ENCODE measurements at places on chromosomes 12 and 14. TPM values are rescaled to one million over a fixed set of nuclear protein-coding genes. Genes with fewer than 3 reads are reported as not detected.

DNA sequence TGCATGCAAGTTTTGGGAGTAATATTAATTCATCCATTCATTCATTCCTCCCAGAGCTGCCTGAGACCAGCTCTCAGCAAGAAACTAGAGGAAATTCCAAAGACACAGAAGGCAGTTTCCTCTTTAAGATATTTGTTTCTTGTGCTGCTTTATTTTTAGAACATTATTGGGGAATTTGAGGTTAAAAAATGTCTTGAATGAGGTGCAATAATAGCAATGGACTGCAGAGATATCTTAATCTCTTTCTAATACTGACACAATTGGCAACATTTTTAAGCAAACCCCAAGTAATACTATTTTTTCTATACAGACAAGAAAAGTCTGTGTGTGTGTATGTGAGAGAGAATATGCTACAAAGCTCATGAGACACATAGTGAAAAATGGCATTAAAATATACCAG lies 190.2 kb upstream of the USP15 start:
- no peak for DNase-seq
- no peak overlapping the region for H3K27ac ChIP-seq
- no peaks in the 10 kb centered on the region for H3K27me3 ChIP-seq
- no peaks in the 10 kb centered on the region for H3K36me3 ChIP-seq
- H3K4me1 ChIP-seq: no peaks in the 10 kb centered on the region

DNA sequence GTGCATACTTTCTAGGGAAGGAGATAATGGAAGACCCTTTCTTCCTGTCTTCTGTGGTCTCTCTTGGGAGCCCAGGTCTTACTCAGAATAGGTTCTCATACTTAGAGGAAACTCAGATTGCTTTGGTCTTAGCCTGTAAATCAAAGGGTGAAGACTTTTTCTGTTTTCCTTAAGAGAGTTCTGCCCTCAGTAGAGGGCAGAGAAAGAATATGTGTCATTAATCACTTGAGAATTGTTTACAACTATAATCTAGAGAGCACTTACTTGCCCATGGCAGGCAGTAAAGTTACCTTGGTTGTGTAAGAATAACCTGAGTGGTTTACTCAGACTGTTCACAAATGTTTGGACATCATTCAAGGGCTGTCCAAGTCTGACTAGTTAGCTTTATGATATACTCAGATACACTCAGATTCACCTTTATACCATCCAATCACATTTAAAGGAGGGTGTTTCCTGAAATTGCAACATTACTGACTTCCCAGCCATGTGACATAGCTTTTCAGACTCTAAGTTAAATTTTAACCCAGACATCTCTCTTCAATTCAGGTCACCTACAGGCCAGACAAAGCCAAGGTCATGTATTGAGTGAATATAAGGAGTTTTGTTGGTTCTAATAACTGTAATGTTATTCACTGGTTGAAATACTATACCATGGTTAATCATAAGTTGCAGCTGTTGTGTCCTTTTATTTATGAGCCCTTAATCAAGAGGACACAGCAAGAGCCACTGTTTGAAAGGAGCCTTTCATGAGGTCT lies 372.2 kb downstream of the RAD51B start:
- H3K36me3 ChIP-seq: no peaks in the 10 kb centered on the region
- no peaks in the 10 kb centered on the region for H3K27me3 ChIP-seq
- no peak overlapping the region for H3K4me3 ChIP-seq
- peak; percentile 37 for DNase-seq

DNA sequence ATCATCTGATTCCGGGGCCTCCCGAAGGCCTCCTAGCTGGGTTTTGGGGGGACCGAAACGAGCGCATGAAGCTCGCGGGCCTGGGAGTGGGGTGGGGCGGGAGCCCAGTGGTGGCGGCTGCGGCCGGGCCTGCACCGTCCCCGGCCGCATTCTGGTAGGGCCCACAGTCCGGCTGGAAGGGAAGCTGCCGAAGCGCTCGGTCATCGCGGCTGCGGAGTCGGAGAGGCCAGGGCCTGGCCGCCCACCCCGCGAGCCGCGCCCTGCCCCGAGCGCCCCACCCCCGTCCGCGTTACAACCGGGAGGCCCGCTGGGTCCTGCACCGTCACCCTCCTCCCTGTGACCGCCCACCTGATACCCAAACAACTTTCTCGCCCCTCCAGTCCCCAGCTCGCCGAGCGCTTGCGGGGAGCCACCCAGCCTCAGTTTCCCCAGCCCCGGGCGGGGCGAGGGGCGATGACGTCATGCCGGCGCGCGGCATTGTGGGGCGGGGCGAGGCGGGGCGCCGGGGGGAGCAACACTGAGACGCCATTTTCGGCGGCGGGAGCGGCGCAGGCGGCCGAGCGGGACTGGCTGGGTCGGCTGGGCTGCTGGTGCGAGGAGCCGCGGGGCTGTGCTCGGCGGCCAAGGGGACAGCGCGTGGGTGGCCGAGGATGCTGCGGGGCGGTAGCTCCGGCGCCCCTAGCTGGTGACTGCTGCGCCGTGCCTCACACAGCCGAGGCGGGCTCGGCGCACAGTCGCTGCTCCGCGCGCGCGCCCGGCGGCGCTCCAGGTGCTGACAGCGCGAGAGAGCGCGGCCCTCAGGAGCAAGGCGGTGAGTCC lies at the start of gene KLC1:
Gene KLC1, plus strand, starts transcription at position 528 of the 819 bp plus-strand sequence. CDS start 25,354 bp downstream, outside the sequence.
- peak within 1 kb of the TSS; percentile 98 for H3K27ac ChIP-seq
- DNase-seq: peak; percentile 54
- peaks cover 15% of the 10 kb centered on the region for H3K4me1 ChIP-seq
- peak within 1 kb of the TSS; percentile 97 for H3K4me3 ChIP-seq
- peaks cover 5% of the 10 kb centered on the region for H3K36me3 ChIP-seq

- H3K27me3 ChIP-seq: peaks cover 21% of the 10 kb centered on the region
- no peak overlapping the region for H3K27ac ChIP-seq
- H3K36me3 ChIP-seq: no peaks in the 10 kb centered on the region
- no peak for DNase-seq
- H3K4me3 ChIP-seq: no peak overlapping the region
Measured at GRCh38 chr12:21666722-21667121, 9.1 kb upstream of the LDHB start.

DNA sequence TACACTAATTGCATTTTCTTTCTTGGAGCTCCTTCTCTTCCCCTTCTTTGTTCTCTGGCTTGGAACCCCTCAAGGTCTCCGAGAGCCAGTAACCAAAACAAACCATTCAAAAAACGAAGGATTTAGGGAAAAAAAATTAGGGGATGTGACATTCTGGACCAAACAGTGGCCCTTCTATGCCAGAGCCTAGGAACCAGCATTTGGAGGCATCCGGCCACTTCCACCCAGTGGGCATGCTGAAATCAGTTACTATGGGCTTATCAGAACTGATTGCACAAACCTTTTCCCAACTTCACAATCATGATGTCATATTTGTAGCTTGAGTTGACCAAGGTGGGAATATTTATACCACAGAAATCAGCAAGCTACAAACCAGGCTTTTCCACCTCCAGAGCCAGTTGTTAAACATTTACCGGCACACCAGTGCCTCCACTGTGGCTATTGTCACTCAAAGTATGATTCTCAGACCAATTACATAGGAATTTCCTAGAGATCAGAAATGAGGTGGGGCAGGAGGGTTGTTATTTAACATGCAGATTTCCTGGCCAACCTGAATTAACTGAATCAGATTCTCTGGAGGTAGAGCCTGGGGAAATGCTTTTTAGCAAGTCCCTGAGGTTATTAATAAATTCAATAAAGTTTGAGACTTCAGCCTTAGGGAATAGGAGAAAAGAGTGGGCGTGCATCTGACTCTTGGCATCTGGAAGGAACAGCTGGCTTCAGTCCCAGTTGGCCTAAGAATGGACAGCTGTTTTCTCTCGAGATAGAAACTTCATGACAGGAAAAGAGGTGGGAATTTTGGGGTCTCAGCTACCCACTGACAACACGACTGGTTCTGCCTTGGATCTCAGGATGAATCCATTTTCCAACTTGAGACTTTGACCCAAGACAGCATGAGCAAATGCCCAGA lies 273.9 kb downstream of the ZFP36L1 start:
- peak; percentile 63 for DNase-seq
- no peaks in the 10 kb centered on the region for H3K36me3 ChIP-seq
- no peak overlapping the region for H3K27ac ChIP-seq
- H3K4me1 ChIP-seq: peaks cover 9% of the 10 kb centered on the region

DNA sequence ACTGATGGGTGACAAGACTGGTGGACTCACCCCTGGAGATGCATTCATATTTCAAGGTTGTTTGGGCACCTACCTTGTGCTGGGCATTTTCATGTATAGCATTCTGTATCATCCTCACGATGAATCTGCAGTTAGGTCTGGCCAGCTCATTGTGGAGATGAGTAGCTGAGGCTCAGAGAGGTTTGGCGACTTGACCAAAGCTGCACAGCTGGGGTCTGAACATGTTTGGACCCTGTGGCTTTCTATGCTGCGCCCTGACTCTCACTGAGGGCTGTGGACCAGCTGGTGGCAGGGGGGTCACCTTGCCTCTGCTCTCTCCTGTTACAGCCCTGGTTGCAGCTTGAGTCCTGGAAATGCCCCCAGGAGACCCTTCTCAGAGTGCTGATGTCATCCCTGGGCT lies 24.9 kb upstream of the CCDC63 start:
- DNase-seq: no peak
- H3K36me3 ChIP-seq: no peaks in the 10 kb centered on the region
- no peaks in the 10 kb centered on the region for H3K4me1 ChIP-seq

GRCh38 chr12:13749389-13749788 lies 232.0 kb downstream of the GRIN2B start:
- H3K4me1 ChIP-seq: no peaks in the 10 kb centered on the region
- H3K4me3 ChIP-seq: no peak overlapping the region
- no peak overlapping the region for H3K27ac ChIP-seq
- no peaks in the 10 kb centered on the region for H3K27me3 ChIP-seq
- H3K36me3 ChIP-seq: no peaks in the 10 kb centered on the region
- DNase-seq: no peak

GRCh38 chr12:47021298-47021697 lies 58.1 kb upstream of the PCED1B start:
- peak; percentile 95 for DNase-seq
- peaks cover 10% of the 10 kb centered on the region for H3K4me1 ChIP-seq
- H3K36me3 ChIP-seq: no peaks in the 10 kb centered on the region
- no peak overlapping the region for H3K4me3 ChIP-seq
- no peaks in the 10 kb centered on the region for H3K27me3 ChIP-seq

DNA sequence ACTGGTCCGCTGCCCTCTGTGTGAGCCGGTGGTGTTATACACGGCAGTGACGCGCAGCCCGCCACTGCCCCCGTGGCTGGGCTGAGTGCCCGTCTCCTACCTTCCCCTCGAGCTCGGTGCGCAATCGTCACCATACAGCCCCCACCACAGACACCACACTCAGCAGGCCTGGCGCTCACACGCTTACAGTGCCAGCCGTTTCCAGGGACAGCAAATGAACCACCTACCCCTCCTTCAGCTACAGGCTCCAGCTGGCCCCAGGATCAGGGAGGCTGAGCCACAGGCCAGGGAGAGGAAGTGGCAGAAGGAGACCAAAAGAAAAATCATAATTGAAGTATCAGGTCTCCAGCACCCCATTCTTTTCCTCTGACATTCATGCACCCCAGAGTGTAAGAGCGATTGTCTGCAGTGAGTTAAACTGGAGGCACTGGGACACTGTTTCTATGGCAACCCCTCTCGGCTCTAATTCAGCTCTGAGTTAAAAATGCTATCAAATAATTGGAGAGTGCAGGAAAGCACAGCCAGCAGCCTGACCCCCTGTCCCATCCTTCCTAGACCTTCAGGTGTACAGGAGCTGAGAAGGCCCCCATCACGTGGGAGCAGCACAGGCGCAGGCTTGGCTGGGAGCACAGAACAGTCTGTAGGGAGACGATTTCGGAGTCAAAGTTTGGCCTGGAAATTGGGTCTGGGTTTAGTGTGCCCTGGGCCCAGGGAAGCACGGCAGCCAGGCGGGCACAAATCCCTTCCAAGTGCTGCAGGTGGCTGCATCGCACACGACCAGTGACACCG lies 18.0 kb downstream of the LRTM2 start:
- no peak for DNase-seq
- H3K27ac ChIP-seq: no peak overlapping the region
- H3K36me3 ChIP-seq: no peaks in the 10 kb centered on the region
- no peaks in the 10 kb centered on the region for H3K4me1 ChIP-seq
- no peak overlapping the region for H3K4me3 ChIP-seq

DNA sequence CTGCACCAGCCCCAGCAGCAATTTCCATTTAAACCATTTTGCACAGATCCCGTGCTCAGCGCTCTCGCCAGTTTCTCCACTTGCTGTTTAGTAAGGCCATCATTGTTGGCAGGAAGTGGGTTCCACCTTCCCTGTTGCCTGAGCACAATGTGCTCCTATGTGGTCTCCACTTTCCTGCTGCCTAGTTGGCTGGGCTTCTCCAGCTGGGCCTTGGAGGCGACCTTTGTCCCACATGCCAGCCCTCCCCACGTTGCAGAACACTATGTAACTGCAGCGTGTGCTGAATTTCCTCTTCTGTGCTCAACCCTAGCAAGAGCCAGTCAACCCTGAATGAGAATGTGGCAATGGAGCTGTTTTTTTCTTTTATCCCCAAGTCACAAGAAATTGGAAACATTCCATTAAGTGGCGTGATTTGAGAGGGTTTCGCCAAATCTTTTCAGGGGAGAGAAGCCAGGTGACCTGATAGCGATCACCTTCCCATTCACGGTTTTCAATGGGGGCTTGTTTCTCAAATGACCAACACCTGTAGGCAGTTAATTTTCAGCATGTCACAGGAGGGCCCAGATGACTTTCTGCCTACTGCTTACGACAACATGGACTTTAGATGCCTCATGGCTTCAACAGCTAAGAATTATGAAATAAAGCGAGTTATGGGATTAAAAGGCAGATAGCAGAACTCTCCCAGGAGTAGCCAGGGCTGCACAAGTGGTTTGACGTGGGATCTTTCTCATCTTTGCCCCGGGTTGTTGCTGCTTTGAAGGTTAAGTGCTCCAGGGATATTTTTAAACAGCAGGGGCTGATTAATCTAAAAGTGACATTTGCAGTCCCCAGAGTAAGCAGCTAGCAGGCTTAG lies at the start of gene ACACB:
Gene ACACB, plus strand, starts transcription at position 830 of the 853 bp plus-strand sequence. CDS start 22,819 bp downstream, outside the sequence.
- H3K36me3 ChIP-seq: no peaks in the 10 kb centered on the region
- H3K4me3 ChIP-seq: no peak within 1 kb of the TSS
- H3K4me1 ChIP-seq: no peaks in the 10 kb centered on the region

GRCh38 chr14:59918824-59919569 lies 947 bp upstream of the LRRC9 start:
- H3K4me3 ChIP-seq: peak overlapping the region; percentile 24
- H3K27me3 ChIP-seq: peaks cover 21% of the 10 kb centered on the region
- peak; percentile 18 for DNase-seq

The CFAP54 gene
- total RNA-seq: 0.18 TPM

The NELL2 gene
- 0.28 TPM for total RNA-seq

The CLEC1A gene
- not detected for total RNA-seq

The USP44 gene
- 33.5 TPM for total RNA-seq

The RNASE3 gene
- total RNA-seq: not detected

Measured in IMR-90 (cell line).